Fibroblast of mammary gland (primary cell): ENCODE measurements at places on chromosomes 3 and 15.

DNA sequence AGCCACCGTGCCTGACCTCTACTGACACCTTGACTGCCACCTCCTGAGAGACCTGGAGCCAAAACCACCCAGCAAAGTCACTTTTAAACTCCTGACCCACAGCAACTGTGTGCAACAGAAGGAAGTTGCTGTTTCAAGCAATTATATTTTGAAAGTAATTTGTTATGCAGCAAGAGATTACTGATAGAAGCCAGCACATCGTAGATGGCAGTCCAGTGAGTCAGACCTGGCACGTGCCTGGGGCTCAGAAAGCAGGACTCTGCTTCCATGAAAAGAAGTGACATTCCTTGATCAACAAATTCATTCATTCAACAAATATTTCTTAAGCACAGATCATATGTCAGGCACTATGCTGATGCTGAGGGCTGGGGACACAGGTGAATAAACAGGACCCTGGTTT, 5.7 kb upstream of the CSPG4 start:
- peak; percentile 64 for DNase-seq

DNA sequence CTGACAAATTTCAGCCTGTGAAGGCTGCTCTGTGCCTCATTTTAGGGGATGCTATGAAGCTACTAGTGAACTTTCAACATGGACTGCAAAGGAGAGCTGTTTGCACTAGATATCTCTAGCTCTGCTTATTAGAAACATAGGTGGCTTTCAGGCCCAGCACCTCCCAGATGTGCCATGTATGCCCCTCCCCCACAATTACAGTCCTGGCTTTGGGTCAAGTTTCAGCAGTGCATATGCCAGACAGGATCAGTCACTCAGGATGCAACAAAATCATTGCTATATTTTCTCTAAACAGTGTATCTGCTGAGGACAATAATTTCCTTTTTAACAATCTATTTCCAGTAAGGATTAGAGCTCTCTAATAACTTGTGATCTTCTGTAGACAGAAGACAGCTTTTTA, 178.8 kb upstream of the STAC start:
- DNase-seq: no peak

DNA sequence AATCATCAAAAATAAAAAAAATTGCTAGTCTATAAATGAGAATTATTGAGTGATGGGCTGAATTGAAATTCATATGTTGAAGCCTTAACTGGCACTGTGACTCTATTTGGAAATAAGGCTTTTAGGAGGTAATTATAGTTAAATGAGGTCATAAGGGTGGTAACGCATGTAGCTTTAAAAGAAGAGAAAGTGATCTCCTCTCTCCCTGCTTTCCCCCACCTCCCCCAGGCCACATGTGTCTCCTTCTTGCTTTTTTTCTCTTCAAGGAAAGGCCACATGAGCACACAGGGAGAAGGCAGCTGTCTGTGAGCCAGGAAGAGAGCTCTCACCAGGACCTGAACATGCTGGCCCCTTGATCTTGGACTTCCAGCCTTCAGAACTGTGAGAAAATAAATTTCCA, 48.2 kb upstream of the ARPP19 start:
- DNase-seq: no peak

- no peak for DNase-seq
Measured at GRCh38 chr15:40852529-40852928, 8.7 kb downstream of the SPINT1 start.

GRCh38 chr3:69750549-69750948, 11.3 kb downstream of the MITF start:
- DNase-seq: no peak

GRCh38 chr3:133249490-133249889, 150.4 kb upstream of the BFSP2 start:
- DNase-seq: no peak

- DNase-seq: no peak
Measured at GRCh38 chr3:141114816-141115460, 63.8 kb downstream of the SPSB4 start.

DNA sequence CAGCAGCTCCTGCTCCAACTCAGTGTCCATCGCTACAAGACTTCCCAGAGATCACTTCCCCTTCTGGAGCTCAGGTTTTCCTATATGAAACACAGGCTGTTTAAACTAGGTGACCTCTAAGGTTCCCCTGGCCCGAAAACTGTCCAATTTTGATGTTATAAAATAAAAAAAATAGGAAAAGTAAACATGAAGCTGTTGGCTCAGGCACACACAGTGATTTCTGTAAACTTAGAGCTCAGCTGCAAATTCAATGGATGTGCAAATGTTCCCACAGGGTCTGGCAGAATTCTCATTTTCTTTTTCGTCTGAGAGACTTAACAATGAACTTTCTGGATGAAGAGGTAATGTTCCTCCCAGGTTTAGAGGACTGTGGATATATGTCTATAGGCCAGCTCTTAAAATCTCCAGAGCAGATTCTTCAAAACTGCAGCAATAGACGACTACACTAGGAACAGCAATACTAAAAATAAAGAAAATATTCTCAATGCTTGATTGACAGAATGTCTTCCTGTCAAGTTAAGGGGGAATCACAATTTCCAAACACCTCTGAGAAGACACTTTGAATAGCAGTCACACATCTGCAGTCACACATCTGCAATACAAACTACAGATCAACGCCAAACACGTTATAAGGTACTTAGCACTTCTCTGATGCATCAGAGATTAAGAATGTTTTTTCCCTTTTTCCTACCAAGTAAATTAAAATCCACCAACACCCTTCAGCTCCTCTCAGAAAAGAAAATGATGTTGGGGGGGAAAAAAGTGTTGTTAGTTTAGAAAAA, 2.8 kb downstream of the NUP210 start:
- no peak for DNase-seq

DNA sequence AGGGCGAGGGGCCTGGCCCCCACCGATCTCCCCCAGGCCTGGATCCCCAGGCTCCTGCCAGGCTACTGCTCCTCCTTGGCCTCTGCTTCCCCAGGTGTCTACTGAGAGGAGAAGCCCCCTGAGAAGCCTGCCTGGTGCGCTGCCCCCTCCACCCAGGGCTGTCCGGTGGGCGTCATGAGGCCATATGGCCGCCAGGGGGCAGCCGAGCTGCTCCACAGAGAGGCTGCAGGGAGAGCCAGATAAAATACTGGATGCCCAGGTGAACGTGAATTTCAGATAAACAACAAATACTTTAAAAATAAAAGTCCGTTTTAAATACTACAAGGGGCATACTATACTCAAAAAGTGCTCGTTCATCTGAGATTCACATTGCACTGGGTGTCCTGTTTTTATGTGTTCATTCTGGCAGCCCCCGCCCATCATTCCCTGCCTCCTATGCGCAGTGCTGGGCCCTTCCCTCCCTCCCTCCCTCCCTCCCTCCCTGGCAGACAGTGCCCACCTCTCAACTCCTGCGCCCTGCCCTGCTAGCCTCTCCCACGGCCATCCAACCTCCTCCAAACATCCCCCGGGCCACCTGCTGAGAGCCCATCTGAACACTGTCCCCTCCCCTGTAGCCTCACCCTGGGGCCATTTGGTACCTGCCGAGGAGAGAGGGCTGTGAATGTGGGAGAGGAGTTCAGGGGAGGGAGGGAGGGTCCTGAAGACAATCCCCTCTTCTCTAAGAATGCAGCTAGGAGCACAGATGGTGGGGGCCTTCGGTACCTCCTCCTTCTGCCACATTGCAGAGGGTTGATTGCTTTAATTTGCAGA, 29.6 kb downstream of the PSTPIP1 start:
- DNase-seq: peak; percentile 36

- DNase-seq: no peak
Measured at GRCh38 chr3:139917226-139917785, 17.7 kb upstream of the CLSTN2 start.

DNA sequence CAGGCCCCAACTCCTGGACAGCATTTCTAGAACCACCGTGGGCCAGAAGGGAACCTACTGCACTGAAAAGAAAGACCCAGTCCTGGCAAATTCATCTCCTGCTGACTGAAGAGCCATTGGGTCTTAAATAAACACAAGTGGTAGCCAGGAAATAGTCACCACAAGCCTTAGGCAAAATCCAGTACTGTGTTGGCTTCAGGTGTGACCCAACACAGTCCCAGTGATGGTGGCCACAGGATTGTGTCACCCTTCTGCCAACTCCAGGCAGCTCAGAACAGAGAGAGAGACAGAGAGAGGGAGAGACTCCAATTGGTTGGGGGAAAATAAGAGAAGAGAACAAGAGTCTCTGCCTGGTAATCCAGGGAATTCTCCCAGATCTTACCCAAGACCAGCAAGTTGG, 23.1 kb downstream of the NEDD4 start:
- no peak for DNase-seq

DNA sequence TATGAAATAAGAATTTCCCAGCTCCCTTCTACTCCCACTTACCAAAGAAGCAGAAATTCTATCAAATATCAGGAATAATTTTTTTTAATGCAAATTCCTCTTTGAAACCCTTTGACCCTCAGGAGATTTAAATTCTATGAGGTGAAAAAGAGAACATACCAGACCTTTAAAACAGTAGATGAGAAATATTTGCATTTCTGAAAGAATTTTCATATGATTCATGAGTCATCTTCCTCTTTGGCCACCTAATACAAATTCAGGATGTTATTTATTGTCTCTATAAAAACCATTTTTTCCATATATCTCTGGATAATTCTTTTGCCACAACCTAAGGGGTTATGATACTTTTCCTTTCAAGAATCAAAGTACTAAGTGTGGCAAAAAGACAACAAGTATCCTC, 67.3 kb upstream of the ST3GAL6 start:
- no peak for DNase-seq

GRCh38 chr15:40079456-40079855, 29.2 kb downstream of the BMF start:
- no peak for DNase-seq

DNA sequence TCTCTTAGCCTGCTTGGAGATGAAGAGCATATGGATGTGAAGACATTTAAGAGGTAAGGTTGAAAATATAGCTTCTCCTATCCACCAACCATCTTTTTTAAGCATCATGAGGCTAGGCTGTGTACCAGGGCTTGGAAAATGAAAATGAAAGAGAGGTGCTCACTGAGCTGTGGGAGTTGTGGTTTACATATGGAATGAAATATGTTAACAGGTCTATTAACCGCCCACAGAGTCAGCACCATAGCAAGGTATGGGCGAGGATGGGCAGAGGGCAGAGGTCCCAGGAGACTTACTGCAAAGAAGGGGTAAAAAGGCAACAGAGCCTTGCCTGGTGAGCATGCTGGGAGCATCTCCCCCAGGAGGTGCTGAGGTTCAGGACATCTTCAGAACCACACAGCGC, 273.1 kb downstream of the GABRG3 start:
- no peak for DNase-seq

- DNase-seq: peak; percentile 76
Measured at GRCh38 chr3:169863458-169863899, 6.3 kb downstream of the LRRC31 start.

DNA sequence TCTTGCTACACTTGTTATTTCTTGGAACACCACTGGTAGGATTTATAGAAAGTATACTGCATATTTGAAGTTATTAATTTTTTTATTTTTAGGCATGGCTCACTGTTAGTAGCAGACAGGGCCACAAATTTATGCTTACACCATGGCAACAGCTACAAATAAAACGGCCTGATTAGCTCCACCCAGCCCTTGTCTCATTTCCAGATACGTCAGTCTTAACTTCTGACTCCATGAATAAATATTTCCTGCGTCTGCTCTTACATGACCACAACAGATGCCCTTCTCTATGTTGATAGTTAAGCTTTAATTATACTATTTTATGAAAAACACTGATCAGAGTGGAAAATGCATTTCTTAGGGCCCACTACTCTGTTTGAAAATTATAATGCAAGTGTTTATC, 62.3 kb upstream of the CPOX start:
- peak; percentile 64 for DNase-seq

GRCh38 chr3:45906681-45907407, 20.5 kb downstream of the CCR9 start:
- DNase-seq: peak; percentile 81

DNA sequence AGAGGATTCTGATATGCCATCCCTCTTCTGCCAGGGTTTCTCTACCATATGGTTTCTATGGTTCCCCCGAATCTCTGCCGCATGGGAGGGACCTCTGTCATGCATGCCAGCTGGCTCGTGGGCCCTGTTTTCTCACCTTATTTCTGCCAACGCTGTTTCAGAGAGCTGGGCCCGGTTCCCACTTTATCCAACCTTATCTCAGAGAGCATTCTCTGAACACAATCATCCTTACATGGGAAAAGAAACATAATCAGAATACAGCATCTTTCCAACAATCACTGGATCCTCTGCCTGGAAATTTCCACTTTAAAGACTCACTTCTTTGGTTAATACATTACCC, 234.5 kb upstream of the ZBTB20 start:
- DNase-seq: no peak

DNA sequence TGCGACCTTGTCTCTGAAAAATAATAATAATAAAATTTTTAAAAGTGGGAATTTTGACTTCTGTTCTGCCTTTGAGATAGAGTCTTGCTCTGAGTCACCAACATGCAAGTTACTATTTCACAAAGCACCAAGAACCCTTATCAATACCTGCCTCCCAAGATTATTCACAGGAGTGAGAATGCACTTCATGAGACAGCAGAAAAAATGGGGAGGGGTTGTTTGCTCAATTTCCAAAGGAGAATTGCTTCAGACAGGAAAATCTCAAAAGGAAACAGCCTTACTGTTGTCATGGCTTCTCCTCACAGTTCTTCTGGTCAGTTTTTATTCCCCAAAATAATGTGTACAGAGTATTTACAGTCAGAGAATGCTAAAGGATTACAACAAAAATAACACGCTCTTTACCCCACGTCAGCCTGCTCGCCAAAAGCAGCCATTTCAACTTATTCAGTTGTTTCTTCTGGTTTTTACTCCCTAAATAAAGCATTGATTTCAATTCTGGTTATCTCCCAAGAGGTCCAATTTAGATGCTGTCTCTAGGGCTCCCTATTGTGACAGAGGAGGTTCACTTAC, 89.0 kb downstream of the PPCDC start:
- no peak for DNase-seq

- DNase-seq: no peak
Measured at GRCh38 chr15:76208786-76209424, 102.4 kb downstream of the ETFA start.

GRCh38 chr3:187131981-187132380, 7.3 kb downstream of the RPL39L start:
- DNase-seq: no peak

DNA sequence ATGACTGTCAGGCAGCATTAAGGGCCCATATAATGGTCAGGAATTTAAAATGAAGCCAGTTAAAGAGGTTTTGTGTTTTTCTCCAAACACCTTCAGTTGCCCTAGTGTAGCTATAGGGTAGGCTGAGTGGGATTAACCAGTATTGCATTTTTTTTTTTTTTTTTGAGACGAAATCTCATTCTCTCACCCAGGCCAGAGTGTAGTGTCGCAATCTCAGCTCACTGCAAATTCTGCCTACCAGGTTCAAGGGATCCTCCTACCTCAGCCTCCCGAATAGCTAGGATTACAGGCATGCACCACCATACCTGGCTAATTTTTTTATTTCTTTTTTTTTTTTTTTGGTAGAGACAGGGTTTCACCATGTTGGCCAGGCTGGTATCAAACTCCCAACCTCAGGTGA, 7.0 kb downstream of the CLASP2 start:
- DNase-seq: no peak
